NK-92 treated with Interleukin-12 subunit alpha and Interleukin-12 subunit beta, amount 100 ng/mL, for 24 hours (cell line): ENCODE measurements at places on chromosomes 5 and 9.

GRCh38 chr9:98778711-98779530 is 17.4 kb downstream of the ANKS6 start:
- DNase-seq, result no peak

DNA sequence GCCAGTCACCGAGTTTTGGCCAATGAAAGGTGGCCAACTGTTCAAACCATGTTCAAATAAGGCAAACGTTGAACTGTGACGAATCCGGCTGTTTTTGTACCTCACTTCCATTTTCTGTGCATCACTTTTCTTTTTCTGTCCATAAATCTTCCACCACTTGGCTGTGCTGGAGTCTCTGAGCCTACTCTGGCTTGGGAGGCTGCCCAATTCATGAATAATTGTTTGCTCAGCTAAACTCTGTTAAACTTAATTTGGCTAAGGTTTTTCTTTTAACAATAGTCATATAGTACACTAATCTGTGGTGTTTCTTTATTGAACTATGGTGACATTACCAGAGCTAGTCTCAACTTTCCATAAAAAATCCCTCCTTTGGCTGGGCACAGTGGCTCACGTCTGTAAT is 11.3 kb downstream of the NIM1K start:
- DNase-seq, result no peak

- no peak for DNase-seq
Measured at GRCh38 chr5:6048746-6049145, 329.6 kb downstream of the MED10 start.

- no peak for DNase-seq
Measured at GRCh38 chr5:171450423-171451331, 31.2 kb downstream of the FGF18 start.

DNA sequence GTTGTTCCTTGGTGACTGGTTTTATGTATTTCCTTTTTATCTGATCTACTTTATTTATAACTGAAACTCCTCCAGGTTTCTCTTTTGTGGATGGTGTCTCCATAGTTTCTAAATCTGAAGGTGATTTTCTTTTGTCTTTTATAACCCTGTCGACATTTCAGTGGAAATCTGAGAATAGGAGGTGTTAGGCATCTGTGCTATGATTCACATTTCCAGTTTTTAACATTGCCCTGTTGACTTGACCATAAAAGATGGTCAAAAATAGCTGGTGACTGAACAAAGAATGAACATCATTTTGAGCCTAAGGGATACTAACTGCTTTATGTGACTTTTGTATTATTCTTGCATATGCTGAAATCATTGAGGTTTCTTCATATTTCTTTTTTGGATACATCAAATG is 190.5 kb downstream of the PCSK1 start:
- no peak for DNase-seq

DNA sequence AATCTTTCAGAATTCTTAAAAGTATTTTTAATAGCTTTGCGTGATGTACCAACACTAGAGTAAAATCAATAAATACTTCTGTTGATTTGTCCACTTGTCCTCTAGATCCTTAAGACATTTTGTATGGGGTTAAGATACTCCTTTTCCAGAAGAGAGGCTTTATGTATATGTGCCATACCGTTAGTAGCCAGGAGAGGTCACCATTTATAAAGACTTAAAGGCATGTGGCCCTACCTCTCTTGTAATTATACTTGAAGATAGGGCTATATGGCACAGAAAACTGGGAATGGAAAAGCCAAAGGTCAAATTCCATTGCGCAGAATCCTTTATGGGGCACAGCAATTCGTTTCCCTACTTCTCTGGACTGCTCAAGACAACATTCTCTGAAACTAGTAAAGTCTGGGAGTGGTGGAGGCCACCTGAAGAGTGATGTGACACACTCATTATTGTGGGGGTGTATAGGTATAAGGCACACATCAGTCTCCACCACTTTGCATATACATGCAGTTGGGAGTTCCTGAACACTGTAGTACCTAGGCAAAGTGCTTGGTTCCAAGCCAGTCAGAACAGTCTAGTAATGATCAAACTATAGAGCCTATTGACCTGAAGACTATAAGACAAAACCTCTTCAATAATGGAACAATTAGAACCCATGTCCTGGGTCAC is 140.1 kb upstream of the FBXL17 start:
- DNase-seq, result no peak

DNA sequence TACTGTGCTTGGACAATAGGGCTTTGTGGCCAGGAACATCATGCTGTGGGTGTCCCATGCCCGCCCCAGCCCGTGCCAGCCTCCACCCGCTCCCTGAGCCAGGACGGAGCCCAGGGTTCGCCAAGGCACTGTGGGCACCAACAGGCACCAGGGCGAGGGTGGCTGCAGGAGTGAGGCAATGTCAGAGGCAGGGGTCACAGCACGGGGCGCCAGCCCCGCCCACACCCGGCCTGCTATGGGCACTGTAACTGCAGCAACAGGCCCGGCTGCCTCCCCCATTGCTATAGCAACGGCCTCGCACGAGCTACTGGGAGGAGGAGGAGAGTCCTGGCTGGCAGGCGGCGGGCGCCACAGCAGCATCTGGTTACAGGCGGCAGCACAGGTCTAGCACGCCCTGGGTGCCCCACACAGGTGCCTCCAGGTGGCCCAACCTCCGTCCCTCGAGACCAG is 2.5 kb downstream of the ABCA2 start:
- DNase-seq, result no peak

DNA sequence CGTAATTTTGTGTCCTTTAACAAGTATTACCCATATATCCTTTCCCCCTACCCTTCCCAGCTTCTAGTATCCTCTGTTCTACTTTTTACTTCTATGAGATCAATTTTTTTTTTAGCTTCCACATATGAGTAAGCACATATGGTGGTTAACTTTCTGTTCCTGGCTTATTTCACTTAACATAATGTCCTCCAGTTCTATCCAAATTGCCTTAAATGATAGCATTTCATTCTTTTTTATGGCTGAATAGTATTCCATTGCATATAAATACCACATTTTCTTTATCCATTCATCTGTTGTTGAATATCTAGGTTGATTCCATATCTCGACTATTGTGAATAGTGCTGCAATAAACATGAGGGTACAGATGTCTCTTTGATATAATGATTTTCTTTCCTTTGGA is 36.4 kb downstream of the SKIC3 start:
- no peak for DNase-seq

DNA sequence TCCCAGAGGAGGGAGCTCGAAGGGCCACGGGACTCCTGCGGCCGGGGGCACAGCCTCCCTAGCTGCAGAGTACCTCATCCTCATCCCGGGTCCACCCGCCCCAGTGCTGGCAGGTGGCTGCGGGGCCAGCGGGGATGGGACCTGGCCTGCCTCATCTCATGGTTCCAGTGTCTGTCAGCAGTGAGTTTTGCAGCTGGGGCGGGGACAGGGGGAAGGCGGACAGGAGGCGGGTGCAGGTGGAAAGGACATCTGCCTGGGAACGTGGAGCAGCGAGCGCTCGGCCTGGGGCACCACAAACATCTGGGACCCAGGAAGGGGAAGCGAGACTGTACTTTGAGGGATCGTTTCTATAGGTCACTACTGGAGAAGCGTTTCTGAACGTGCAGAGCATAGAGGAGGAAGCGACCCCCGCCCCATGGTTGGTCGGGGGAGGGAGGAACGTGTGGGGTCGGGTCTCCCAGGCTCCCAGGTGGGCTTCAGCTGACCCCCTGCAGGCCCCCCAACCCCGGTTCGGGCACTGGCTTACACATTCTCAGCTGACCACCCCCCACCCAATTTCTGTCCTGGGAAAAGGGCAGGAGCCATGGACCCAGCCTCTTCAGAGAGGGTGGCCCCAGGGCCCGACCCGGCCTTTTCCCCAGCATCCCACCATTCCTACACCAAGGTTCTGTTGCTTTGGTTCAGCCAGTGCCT is 56.5 kb upstream of the NOTCH1 start:
- no peak for DNase-seq

- DNase-seq, result no peak
Measured at GRCh38 chr5:177434437-177434836, 8.0 kb downstream of the GRK6 start.

DNA sequence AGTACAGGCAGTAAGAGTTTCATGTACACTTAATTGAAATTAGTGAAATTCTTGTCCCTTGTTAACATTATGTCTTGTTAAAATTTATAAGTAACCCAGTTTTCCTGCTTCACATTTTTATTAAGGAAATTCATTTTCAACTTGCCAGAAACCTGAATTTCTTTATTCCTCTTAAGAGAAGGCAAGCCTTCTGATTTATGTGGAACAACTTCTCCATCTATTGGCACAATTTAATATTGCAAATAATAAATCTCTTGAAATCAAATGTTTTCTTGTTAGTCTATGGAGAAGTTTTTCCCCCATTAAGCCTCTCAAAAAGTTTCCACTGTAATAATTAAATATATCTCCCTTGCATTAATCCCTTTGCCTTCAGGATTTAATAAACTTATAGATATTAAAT is 33.8 kb upstream of the ACO1 start:
- DNase-seq, result no peak

- DNase-seq, result no peak
Measured at GRCh38 chr9:89791754-89792153, 186.9 kb downstream of the GADD45G start.

- DNase-seq, result no peak
Measured at GRCh38 chr9:2767800-2768677, 50.7 kb downstream of the KCNV2 start.

GRCh38 chr5:96012399-96012798 is 50.7 kb upstream of the ELL2 start:
- no peak for DNase-seq

GRCh38 chr9:133781828-133782135 is 43.6 kb upstream of the SARDH start:
- no peak for DNase-seq

GRCh38 chr5:140356853-140357725 is 2.9 kb upstream of the SLC4A9 start:
- DNase-seq, result no peak

- DNase-seq, result no peak
Measured at GRCh38 chr5:1118738-1119137, 6.9 kb upstream of the SLC12A7 start.

DNA sequence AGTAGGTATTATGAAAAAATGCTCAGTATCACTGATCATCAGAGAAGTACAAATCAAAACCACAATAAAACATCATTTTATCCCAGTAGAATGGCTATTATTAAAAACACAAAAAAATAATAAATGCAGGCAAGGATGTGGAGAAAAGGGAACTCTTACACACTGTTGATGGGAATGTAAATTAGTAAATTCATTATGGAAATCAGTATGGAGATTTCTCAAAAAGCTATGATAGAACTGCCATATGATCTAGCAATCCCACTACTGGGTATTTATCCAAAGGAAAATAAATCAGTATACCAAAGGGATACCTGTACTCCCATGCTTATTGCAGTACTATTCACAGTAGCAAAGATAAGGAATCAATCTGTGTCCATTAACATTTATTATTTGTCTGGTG is 209.6 kb downstream of the FER start:
- no peak for DNase-seq

- DNase-seq, result no peak
Measured at GRCh38 chr5:170491479-170491878, 12.3 kb upstream of the KCNIP1 start.

GRCh38 chr9:129570450-129571297 is 50.2 kb downstream of the C9orf50 start:
- DNase-seq, result no peak

- DNase-seq, result no peak
Measured at GRCh38 chr5:38008198-38008597, 168.4 kb upstream of the GDNF start.

DNA sequence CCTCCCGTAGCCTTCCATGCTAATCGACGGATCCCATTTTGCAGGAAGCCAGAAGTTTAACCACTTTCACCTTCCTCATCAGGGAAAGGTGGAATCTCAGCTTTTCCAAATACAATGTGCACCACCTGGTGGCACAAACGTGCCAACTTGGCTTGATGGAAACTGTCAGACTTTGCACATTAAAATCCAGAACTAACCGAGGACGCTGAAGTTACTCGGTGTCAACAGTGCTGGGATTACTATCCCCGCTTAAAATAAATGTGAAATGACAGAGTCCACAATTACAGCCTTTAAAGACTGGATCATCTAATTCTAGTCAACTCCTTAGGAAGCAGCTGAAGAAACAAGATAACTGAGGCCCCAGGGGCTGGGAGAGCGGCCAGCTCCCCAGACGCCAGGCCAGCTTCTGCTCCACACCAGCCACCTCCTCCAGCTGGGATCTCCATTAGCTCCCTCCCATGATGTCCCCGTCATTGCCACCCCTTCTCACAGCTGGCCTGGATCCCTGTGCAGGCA is 50.1 kb upstream of the RETREG1 start:
- no peak for DNase-seq

DNA sequence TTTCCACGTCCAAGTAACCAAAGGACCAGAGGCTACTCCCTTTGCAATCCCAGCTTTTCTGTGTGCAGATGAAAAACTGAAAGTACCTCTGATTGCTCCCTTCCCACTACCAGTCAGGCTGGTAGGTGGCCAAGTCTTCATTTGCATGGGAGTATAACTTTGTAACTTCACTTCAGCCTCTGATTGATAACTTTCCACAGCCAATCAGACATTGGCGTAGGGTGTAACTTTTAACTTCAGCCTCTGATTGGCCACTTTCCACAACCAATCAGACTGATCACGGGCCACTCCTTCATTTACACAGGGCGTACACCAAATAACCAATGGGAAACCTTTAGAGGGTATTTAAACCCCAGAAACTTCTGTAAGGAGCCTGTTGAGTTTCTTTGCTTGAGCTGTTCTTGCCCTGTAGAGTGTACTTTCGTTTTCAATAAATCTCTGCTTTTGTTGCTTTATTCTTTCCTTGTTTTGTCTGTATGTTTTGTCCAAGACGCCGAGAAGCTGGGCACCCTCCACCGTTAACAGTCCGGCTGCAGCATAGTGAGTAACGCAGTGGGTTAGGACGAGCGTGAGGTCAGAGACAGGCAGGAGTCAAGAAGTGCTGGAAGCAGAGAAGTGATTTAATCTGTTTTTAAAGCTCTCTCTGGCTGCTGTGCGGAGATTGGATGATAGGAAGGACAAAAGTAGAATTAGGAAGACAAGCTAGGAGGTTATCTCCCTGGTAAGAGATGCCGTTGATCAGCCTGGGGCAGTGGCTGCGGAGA is 3.5 kb upstream of the EXOSC2 start:
- no peak for DNase-seq

- DNase-seq, result no peak
Measured at GRCh38 chr5:15027764-15028163, 156.2 kb upstream of the ANKH start.
